Colonic mucosa (tissue), 4 donors: ENCODE measurements at places on chromosomes 2 and 18.

DNA sequence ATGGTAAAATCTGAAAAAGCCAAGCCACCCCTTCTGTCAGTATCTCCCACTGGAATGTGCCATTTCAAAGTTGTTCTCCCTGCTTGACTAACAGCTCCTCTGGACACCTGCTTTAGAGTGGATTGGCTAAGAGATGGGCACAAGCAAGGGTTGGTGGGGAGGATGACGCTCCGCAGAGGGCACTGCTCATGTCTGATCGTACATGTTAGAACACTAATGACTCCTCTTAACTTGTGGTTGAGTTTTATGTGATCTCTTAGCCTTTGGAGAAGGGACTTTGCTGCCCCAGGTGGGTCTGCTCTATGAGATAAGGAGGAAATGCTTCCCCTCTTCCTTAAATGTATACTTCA, 8.2 kb upstream of the KIAA2012 start:
- DNase-seq: no peak

GRCh38 chr2:185202381-185202780, 536.2 kb upstream of the FSIP2 start:
- no peak for DNase-seq

- DNase-seq: no peak
These were observed 678 bp upstream of the OTX1 start for GRCh38 chr2:63049970-63050333.

DNA sequence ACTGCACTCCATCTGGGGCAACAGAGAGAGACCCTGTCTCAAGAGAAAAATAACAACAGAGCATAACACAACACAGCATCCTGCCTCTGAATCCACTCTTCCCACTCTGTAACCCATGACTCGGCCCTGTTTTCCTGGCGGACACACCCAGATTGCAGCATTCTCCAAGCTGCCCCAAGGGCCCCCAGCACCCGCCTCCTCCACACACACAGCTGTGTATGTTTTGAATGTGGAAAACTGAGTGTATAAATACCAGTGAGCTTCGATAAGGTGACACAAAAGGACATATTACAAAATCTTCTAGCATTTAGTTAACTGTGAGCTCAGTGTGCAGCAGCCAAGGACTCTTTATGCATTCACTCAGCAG, 13.0 kb downstream of the IMPA2 start:
- DNase-seq: peak; percentile 71

DNA sequence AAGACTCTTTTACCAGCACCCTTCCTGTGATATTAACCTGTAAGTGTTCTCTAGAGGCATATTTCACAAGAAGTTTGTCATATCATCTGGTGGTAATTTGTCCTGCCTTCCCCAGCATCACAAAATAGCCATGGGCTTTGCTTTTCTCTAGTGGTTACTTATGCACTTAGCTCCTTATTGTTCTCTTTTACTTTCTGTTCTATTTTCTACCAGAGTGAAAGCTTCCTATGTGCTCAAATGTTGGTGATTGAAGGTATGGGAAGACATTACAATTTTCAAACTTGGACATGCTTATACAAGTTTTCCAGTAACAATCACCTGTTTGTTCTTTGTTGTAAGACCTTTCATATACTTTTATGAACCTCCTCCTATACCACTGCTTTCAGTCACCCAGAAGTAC, 87.0 kb upstream of the KCNH7 start:
- DNase-seq: no peak
